Activated CD4-positive, alpha-beta T cell treated with anti-CD3 and anti-CD28 coated beads, Interleukin-2, amount 50 U/mL, for 4 hours (primary cell): ENCODE measurements at places on chromosomes 4 and X.

- no peak for DNase-seq
Measured at GRCh38 chrX:30304866-30305265, 4.3 kb downstream of the NR0B1 start.

DNA sequence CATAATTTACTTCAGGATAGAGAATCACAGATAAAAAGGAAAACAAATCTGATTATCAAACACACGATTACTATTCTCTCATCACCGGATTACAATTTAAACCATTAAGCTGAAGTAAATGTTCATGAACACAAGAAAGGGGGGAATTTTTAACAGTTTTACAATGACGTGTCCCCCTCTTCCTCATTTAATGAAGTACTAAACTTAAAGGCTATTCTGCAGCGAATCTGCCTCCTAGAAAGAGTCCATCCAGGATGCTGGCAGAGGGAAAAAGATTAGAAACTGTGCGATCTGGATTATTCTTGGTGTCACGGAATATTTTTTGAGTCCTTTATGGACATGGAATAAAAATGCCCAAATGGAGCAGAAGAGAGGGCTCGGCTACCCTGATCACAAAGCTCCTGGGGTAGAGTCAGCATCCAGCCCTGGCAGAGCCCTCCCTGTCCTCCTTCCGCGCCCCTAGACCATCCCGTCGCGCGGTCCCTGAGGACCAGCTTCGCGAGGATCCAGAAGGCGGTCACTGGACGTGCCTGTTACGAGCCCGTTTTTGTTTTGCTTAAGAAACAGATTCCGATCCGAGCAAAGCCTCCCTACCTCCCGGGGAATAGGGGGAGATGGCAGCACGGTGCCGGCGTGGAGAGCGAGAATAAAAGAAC is 1.2 kb downstream of the ELF2 start:
- DNase-seq = no peak

DNA sequence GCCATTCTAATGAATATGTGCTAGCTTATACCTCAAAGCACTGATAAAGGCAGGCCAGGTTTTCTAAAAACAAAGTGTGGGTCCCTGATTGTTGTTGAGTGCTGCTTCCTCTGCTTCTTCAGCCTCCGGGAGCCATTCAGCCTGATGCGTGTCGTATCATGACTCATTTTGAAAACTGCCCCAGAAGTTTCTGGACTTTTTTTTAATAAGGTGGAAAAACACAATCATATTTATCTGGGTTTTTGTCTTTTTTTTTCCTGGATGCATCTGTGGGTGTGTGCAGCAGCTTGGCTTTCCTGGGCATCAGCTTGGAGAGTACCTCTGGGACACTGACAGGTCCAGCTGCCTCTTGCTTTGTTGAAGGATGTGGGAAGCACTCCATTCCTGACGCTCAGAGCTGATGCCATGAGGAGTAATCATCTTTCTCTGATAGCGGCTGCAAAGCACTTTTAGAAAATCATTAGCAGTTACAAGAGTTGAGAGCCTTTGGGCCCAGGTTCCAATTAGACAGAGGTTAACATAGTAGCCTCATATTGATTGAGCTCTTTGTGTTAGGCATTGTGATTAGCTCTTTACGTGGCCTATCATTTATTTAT is 66.9 kb downstream of the PARM1 start:
- no peak for DNase-seq

DNA sequence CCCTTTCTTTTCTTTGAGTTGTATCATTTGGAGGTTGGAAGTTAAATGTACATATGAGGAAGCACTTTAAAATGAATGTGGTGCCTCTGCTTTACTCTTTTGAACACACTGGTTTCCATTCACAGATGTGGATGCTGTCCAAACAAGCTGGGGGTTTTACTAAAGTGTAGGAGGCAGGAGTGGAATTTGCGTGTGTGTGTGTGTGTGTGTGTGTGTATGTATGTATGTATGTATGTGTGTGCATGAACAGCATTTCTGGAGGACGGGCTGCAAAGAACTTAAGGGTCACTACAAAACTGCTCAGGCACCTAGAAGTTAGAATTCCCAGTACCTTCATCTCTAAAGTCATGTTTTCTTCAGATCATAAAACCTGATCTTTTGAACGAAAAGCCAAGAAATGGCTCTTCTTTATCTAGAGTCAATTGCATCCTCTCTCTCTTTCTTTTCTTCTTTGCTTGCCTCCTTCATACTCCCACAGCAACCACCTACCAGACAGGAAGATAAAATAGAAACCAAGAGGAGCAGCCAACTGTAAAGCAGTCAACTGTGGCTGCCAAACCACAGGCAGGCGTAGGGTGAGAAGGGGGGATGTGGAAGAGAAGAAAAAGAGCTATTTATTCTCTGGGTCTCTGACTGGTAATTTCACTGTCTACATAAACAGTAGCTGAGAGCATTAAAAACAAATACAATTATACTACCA is 177.0 kb upstream of the RASGEF1B start:
- DNase-seq = peak; percentile 18

DNA sequence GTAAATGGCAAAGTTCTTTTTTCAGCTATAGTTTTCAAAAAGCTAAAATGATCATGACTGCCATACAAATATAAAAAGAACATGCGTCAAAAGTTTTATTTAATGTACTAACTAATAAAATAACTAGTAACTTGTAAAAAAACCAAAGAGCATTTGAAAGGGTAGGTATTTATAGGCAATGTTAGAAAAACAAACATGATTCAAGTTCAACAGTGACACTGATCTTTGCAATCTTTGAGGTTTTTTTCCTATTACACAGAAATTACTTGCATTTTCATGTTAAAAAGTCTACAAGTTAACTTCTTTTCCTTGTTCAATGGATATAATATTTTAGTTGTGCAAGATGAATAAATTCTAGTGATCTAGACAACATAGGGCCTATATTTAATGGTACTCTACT is 72.3 kb upstream of the GRID2 start:
- DNase-seq = no peak

GRCh38 chrX:102934624-102935023 is 2.4 kb upstream of the RAB40AL start:
- DNase-seq = peak; percentile 2

DNA sequence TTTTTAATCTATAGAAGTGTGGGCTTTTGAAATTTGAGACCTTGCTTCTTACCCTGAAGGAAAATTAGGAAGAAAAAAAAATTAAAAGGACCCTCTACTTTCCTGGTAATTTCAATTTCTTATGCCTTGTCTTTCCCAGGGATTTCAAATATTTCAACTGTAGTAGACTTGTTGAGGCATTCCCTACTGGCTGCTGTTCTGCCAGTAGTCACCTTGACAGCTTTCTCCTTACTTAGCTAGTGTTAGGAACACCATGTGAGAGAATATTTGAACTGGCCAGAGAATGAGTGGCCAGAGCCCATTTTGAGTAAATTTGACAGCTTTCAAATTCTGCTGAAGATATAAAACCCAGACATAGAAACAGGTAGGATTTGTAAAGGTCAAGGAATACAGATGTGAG is 24.0 kb upstream of the GBA3 start:
- no peak for DNase-seq

GRCh38 chrX:11341274-11342201 is 48.3 kb downstream of the AMELX start:
- no peak for DNase-seq

- DNase-seq = no peak
Measured at GRCh38 chr4:133355633-133356032, 206.5 kb downstream of the PCDH10 start.

- DNase-seq = no peak
Measured at GRCh38 chr4:2217726-2218125, 24.2 kb downstream of the HAUS3 start.

GRCh38 chrX:150037041-150037440 is 98.8 kb upstream of the EOLA2 start:
- DNase-seq = no peak

- no peak for DNase-seq
Measured at GRCh38 chr4:97938141-97938540, 205.1 kb downstream of the STPG2 start.
